KG1 (cell line): ENCODE measurements at places on chromosomes 7 and 10.

- DNase-seq, result no peak
Measured at GRCh38 chr7:49852619-49853462, 79.4 kb downstream of the VWC2 start.

DNA sequence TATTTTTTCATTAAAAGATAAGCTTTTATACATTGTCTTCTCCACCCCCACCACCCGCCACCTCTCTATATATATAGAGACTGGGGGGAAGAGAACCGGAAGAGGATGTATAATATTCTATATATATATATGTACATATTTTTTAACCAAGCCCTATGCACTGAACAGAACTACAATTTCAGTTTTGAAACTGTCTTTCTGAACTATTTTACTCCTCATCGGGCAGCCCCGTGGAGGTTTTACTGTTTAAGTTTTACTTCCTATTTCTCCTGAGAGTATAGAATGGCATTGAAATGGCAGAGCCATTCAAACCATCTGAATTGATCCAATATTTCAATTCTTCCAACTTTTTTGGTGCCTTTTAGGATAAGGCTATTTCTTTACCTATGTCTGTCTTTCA is 1047.1 kb downstream of the NRG3 start:
- no peak for DNase-seq

DNA sequence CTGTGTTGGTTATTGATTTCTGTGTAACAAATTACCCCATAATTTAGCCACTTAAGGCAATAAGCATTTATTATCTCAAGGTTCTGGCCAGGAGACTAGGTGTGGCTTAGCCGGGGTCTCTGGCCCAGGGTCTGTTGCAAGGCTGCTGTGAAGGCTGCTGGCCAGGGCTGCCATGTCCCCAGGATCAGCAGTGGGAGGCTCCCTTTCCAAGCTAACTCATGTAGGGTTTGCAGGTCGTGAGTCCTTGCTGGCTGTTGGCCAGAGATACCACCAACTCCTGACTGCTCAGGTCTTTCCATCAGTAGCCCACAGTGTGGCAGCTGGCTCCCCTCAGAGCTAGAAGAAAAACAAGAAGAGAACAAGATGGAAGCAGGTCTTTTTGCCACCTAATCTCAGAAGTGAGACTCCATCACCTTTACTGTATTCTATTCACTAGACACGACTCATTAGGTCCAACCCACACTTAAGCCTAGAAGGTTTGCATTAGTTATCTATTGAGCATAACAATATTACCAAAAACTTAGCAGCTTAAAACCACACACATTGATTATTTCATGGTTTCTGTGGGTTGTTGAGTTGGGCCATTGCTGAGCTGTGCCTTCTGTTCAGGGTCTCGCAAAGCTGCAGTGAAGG is 185.6 kb downstream of the PFKFB3 start:
- DNase-seq, result no peak

GRCh38 chr10:5117026-5117425 is 22.8 kb downstream of the AKR1C3 start:
- DNase-seq, result peak; percentile 28

GRCh38 chr7:112167147-112167546 is 39.1 kb downstream of the DOCK4 start:
- DNase-seq, result no peak
